DND-41 (cell line): ENCODE measurements at places on chromosomes 11 and 22.
A peak's percentile ranks its signal among the peaks of the same experiment; 100 is the strongest.

- no peak for DNase-seq
Observed at GRCh38 chr11:78841456-78842060, 266.9 kb upstream of the NARS2 start.

DNA sequence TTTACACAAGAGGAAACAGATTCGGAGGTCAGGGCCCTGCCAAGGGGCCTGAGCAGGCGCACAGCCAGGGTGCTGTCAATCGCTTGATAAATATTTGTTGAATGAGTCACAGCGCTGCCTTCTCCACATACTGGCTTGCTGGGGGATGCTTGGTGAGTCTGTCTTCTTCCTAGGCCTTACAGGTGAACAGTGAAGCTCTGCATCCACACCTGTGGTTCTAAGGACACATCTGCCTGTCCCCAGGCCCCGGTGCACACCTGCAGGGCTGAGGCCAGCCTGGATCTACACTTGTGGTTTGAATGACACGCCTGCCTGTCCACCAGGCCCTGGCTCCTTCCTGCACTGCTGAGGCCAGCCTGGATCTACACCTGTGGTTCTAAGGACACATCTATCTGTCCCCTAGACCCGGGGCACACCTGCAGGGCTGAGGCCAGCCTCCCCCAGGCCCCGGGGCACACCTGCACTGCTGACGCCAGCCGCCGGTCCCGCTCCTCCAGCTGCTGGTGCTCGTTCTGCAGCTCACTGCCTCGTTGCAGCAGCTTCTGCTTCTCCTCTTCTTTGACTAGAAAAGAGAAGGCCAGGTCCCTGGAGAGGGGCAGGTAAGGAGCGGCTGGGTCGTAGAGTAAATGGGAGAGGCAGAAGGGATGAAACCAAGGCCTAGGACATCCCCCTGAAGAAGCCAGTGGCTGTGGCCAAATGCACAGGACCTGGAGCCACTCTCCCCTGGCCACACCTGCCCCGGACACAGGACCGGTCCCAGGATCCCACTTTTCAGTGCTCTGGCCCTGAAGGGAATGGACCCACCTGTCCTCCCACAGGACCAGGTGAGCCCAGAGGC, 124.6 kb downstream of the PHF21B start:
- DNase-seq: no peak

- no peak for DNase-seq
Observed at GRCh38 chr11:83723999-83724398, 437.8 kb upstream of the CCDC90B start.

GRCh38 chr11:34250211-34250610, 107.6 kb downstream of the ABTB2 start:
- no peak for DNase-seq

DNA sequence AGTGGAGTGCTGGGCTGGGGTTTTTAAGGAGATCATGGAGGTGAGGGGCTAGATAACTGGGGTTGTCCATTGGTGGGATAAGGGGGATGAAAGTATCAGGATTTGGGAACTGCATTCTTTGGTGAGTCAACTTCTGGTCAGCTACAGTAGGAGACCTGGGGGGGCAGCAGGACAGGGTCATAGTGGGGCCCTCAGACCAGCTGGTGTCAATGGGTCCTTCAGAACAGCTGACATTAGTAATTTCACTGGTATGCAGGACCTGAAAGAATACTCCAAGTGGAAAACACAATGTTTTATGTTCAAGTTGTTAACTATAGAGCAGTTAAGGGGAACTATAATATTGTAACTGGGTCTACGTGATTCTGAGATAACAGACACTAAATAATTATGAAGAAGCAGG, 2.8 kb upstream of the TTC12 start:
- DNase-seq: no peak

- no peak for DNase-seq
Observed at GRCh38 chr22:44845796-44846720, 93.7 kb downstream of the ARHGAP8 start.

DNA sequence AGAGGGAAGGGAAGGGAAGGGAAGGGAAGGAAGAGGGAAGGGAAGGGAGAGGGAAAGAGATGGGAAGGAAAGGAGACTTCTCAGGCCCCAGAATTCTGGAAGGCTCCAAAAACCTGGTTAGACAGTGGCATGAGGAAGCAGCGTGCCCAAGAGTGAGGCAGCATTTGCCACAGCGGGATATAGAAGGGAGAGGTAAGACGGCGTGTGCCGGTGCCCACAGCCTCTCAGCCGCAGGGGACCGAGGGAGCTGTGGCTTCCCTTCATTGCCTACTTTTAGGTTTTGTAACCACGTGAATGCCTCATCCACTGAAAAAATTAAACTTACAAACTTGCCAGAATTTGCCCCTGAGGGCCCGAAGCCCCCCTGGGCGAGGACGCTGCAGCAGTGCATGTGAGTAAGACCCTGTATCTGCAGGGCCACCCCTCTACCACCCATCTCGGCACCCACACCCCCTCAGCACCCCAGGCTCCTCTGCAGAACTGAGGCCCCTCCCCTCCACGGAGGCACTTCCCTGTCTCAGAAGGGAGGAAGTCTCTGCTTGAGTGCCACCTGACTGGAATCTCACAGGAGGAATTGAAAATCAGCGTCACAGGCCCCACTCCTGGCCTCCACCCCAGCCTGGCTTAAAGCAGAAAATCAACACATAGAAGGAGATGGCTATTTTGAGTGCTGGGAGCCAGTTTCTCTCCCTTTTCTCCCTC, 58.1 kb downstream of the LINC01488 start:
- DNase-seq: no peak

DNA sequence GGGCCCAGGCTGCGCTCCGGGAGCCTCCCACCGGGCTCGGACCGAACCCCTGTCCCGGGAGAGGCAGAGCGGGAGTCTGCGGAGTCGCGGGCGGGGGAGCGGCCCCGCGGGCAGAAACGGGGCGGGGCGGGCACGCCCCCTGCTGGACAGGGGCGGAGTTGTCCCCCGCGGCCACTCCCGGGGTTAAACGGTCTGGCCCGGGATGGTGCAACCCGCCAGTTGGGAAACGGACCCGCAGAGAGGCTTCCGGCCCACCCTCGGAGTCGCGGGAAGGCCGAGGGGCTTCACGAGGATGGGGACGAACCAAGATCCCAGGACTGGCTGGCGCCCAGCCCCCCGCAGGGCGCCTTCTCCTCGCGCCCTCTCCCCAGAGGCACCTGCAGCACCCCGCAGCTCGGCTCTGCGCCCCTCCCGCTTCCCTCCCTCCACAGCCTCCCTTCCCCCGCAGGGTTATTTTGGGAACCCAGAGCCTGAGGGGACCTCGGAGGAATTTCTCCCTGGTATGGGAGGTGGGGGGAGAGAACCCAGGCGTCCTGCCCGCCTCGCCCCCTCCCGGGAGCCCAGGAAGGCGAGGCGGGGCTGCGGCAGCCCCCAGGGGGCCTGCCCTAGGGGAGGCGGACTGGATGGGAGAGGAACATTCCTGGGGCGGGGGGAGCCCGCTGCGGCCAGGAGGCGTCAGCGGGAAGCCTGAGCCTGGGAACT, 902 bp downstream of the RASGRP2 start:
- DNase-seq: peak; percentile 29

- no peak for DNase-seq
Observed at GRCh38 chr22:39655004-39655579, 84.5 kb downstream of the CACNA1I start.

- no peak for DNase-seq
Observed at GRCh38 chr11:129451524-129451923, 75.9 kb downstream of the BARX2 start.

GRCh38 chr22:22026157-22026831, 43.7 kb upstream of the TOP3B start:
- no peak for DNase-seq

- no peak for DNase-seq
Observed at GRCh38 chr11:130582981-130583380, 134.5 kb downstream of the ADAMTS15 start.
